ENCODE measurements at places on chromosomes 3 and 15. TPM values are rescaled to one million over a fixed set of nuclear protein-coding genes. Genes with fewer than 3 reads are reported as not detected.

GABRA5 gene
- total RNA-seq = 0.68 TPM

CCDC33 gene
- not detected for total RNA-seq

ARIH2 gene
- total RNA-seq = 104 TPM

ZNF621 gene
- total RNA-seq = 10.7 TPM

LRRN1 gene
- total RNA-seq = 0.13 TPM

GREM1 gene
- total RNA-seq = 2.6 TPM

USP13 gene
- total RNA-seq = 57.5 TPM

AADACL2 gene
- total RNA-seq = not detected

ERICH6 gene
- total RNA-seq = 0.39 TPM

CATSPER2 gene
- total RNA-seq = 2.1 TPM

TMCO5A gene
- not detected for total RNA-seq

PRICKLE2 gene
- 21.9 TPM for total RNA-seq

DNA sequence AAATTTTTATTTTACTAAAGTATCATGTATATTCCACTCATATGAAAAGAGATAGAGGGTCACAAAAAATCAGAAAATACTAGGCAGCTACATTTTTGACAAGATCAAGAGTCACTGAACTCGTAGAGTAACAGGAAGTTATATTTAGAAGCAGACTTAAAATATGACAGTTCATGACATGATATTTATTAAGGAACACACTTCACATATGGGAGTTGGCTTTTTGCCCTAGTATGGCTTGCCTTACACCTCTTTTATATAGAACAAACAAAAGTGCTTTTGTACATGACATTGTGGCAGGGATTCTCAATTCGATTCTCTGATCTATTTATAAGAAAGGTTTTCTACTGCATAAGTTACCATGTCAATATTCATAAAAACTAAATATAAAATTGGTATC is 80.1 kb upstream of the GBE1 start:
- no peak for DNase-seq

GRCh38 chr15:77009646-77010311 is 14.9 kb downstream of the PSTPIP1 start:
- DNase-seq = no peak

DNA sequence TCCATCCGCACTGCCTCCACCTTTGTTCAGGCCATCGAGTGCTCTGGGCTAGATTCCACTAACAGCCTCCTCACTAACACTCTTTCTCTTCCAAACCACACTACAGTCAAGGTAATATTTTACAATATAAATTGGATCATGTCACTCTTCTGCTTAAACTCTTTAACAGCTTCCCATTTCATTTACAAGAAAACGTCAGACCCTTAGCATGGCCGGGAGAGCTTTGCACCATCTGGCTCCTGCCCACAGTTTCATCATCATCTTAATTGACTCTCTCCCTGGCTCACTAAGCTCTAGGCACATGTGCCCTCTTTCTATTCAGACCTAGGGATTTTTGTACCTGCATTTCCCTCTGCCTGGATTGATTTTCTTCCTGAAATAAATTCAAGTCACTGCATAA is 354.7 kb downstream of the FGF12 start:
- DNase-seq = no peak

- DNase-seq = peak; percentile 25
Observed at GRCh38 chr3:40096661-40097111, 212.8 kb upstream of the EIF1B start.

DNA sequence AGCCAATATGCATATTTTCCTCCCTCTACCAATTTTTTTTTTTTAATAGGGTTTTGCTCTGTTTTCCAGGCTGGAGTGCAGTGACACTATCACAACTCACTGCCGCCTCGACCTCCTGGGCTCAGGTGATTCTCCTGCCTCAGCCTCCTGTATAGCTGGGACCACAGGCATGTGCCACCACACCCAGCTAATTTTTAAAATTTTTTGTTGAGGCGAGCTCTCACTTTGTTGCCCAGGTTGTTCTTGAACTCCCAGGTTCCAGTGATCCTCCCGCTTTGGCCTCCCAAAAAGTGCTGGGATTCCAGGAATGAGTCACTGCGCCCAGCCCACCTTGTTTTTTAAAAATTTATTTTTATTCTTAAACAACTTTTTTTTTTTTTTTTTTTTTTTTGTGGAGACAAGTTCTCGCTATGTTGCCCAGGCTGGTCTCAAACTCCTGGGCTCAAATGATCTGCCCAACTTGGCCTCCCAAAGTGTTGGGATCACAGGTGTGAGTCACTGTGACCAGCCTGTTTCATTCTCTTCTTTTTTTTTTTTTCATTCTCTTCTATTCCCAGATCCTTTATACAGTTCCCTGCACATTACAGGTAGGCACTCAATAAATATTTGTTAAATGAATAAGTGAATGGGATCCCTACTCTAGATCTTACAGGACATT is 40.5 kb upstream of the PIK3CB start:
- DNase-seq = no peak

DNA sequence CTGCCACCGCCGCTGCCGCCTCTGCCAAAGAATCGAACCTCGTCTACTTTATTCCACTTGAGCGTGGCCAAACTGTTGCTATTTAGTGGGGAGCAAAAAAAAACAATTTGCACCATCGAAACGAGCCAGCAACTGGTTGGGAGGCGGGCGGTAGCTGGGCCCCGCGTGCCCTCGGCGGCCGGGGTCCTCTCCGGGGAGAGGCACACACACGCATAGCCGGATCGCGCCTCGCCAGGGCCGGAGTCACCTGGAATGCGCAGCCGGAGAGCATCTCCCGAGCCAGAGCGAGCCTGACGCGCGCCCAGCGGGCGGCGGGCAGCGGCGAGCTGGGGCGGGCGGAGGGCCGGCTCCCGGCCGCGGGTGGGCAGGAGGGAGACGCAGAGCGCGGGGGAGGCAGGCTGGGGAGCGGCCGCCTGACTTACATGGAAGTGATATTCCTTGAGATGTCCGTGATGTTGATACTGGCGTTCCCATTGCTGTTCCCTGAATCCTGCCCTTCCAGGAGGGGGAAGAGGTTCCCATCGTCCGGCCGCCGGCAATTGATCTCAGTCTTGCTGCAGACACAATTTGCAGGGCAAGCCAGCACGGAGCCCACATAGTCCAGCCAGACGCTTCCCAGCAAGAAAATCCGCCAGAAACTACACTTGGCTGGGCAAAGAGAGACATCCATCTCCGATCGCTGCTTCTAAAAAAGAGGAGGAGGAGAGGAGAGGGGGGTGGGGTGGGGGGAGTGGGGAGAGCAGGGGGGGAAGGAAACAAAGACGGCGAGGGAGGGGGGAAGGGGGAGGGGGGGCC is 858 bp downstream of the NTRK3 start:
- DNase-seq = peak; percentile 47

DNA sequence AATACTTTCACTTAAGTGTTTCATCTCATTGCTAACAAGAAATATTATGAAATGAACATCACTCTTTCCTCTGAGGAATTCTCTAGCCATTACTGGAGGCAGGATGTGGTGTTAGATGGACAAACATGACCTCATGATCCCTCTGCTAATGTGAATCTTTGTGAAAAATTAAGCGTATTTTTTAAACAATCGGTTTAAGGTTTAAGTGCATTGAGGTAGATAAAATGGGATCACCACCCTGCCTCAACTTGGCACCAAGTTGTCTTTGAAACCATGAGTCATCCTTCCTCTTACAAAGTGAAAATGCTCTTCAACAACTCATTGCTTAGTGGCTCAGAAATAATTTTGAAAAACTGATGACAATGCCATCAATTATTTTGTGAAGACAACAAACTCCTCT is 76.0 kb upstream of the DCBLD2 start:
- no peak for DNase-seq

- DNase-seq = no peak
Observed at GRCh38 chr3:73235768-73236167, 174.3 kb downstream of the EBLN2 start.

- DNase-seq = peak; percentile 61
Observed at GRCh38 chr3:195178124-195178910, 92.6 kb downstream of the XXYLT1 start.

- no peak for DNase-seq
Observed at GRCh38 chr15:75151214-75152128, 50.2 kb upstream of the C15orf39 start.

DNA sequence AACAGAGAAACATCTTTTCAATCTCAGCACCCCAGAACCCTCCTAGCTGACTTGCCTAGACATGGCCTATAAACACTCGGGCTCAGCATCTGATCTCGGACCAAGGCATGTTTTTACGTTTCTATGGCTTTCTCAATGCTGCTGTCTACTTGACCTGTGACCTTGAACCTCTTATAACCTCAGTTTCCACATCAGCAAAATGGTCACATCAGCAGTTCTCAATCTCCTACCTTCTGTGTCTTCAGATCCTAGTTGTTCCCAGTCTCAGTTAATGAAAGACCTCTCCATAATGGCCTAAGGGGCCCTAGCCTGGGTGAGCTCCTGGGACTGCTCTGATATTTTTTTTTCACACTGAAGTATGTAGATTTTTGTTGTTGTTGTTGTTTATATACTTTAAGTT is 39.6 kb downstream of the SSUH2 start:
- DNase-seq = no peak

GRCh38 chr3:83003917-83004316 is 1242.5 kb upstream of the GBE1 start:
- no peak for DNase-seq

DNA sequence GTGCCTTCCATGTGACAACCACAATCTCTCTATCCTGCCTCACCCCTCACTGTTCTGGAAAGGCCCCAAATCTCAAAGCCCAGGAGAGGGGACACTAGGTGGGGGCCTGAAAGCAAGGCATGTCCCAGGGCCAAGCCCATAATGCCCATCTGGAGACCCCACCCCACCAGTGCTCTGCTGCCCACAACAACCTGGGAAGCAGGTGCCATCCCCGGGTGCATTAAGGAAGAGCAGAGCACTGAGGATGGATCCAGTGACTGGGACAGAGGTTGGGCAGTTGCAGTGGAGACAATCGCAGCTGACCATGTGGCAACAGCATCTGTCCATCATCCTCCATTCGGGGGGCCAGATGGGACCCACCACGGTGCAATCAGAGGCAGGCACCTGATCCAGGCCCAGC is 106.2 kb upstream of the PRR20G start:
- no peak for DNase-seq

DNA sequence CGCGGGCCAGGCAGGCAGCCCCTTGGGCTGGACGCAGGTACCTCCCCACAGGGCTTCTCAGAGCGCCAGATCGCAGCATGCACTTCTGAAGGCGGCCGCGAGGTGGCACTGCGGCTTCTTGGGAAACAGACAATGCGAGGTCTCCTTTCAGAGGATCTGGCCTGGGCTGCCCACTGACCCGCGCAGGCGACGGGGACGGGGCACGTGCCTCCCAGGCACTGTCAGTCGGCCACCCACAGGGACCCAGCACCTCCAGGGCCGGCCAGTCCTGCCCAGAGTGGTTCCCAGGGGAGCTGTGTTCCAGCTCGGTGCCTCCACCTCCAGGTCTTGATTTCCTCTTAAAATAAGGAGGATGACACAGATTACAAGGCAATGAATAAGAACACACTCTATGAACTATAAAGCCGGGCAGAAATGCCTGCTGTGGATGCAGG is 24.4 kb upstream of the TXNRD3 start:
- DNase-seq = peak; percentile 80

DNA sequence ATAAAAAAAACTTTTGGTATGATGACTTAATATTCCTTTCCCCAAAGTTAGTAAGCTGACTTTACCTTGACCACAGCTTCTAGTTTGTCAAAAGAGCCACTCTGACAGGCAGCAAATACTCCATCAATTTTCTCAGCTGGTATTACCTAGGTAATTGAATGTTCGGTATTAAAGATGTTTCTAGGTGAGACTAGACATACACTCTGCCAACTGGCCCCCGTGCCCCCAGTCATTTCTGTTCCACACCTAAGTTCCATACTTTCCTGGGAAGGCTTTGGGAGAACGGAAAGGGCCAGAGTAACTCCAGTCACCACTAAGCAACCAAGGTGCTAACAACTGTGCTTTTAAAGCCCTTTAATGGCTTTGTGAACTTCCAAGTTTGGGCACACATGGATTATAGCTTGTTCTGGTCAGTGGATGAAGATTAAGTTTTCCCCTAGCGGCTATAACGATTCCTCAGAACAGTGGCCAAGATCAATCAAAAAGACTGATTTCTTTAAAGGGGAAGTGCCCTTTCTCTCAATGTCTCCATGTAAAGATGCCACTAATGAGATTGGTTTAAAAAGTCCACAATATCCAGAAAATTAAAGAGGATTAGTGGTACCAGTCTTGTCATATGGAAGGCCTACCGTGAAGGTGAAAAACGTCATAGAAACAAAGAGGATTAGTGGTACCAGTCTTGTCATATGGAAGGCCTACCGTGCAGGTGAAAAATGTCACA is 7.0 kb downstream of the EIF4A2 start:
- no peak for DNase-seq

GRCh38 chr3:81967393-81967792 is 205.9 kb upstream of the GBE1 start:
- no peak for DNase-seq

DNA sequence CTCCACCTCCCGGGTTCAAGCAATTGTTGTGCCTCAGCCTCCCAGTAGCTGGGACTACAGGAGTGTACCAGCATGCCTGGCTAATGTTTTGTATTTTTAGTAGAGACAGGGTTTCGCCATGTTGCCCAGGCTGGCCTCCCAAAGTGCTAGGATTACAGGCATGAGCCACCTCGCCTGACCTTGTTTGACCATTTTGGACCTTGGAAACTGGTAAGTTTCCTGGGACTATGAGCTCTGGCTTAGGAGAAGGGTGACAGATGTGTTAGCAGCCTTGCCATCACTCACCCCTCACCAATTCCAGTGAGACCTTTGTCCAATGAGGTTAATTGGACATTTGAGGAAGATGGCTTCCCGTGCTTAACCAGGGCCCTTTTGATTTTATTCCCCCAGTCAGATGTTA is 19.9 kb downstream of the DNASE1L3 start:
- no peak for DNase-seq

- no peak for DNase-seq
Observed at GRCh38 chr3:20072422-20072821, 32.2 kb downstream of the KAT2B start.

GRCh38 chr3:100782906-100783305 is 73.6 kb downstream of the TFG start:
- no peak for DNase-seq

- no peak for DNase-seq
Observed at GRCh38 chr3:14329116-14329830, 73.1 kb upstream of the SLC6A6 start.

GRCh38 chr15:97678656-97679055 is 281.8 kb upstream of the ARRDC4 start:
- DNase-seq = no peak

DNA sequence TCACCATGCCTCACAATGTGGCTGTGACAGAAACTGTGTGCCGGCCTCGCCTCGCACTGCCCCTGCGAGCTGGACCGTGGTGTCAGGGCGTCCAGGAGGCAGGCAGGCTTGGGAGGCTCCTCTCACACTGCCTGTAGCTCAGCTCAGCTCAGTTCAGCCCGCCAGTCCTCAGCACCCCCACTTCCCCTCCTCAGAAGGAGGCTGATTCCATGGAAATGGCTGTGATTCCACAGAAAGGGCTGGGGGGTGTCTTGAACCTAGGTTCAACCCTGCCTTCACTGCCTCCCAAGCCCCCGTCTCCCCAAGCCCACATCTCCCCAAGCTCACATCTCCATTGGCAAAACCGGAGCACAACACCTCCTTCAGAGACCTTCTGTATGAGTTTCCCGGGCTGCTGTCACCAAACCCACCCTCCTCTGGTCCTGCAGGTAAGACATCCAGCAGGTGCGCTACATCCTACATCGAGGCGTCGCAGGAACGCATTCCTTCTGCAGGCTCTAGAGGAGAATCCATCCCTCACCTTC is 94.0 kb downstream of the OCA2 start:
- no peak for DNase-seq

Measured in left cardiac atrium (tissue), 4 donors.